H9 (cell line): ENCODE measurements at places on chromosomes 5 and 9. TPM values are rescaled to one million over a fixed set of nuclear protein-coding genes. Genes with fewer than 3 reads are reported as not detected.

GRCh38 chr9:70403166-70403565 lies 11.3 kb downstream of the KLF9 start:
- H3K27ac ChIP-seq, result no peak overlapping the region
- no peaks in the 10 kb centered on the region for H3K36me3 ChIP-seq
- H3K4me3 ChIP-seq, result no peak overlapping the region
- no peaks in the 10 kb centered on the region for H3K27me3 ChIP-seq
- no peak for DNase-seq

- no peak overlapping the region for H3K27ac ChIP-seq
- H3K36me3 ChIP-seq, result no peaks in the 10 kb centered on the region
- DNase-seq, result no peak
- peaks cover 14% of the 10 kb centered on the region; the same call in 1 of the 2 replicates for H3K4me1 ChIP-seq
Measured at GRCh38 chr5:153630546-153630945, 140.1 kb downstream of the GRIA1 start.

Gene VPS13A
- total RNA-seq, result 34.0 and 35.2 TPM in 2 replicates

GRCh38 chr9:96581786-96582185 lies 37.9 kb downstream of the CDC14B start:
- H3K4me3 ChIP-seq, result no peak overlapping the region
- no peaks in the 10 kb centered on the region for H3K27me3 ChIP-seq
- H3K27ac ChIP-seq, result no peak overlapping the region
- DNase-seq, result no peak
- no peaks in the 10 kb centered on the region for H3K36me3 ChIP-seq

- no peaks in the 10 kb centered on the region for H3K36me3 ChIP-seq
- H3K27me3 ChIP-seq, result no peaks in the 10 kb centered on the region
- peaks cover 4% of the 10 kb centered on the region; the same call in 1 of the 2 replicates for H3K4me1 ChIP-seq
- DNase-seq, result no peak
- no peak overlapping the region for H3K27ac ChIP-seq
Measured at GRCh38 chr5:160651692-160652645, 200.0 kb downstream of the ATP10B start.

DNA sequence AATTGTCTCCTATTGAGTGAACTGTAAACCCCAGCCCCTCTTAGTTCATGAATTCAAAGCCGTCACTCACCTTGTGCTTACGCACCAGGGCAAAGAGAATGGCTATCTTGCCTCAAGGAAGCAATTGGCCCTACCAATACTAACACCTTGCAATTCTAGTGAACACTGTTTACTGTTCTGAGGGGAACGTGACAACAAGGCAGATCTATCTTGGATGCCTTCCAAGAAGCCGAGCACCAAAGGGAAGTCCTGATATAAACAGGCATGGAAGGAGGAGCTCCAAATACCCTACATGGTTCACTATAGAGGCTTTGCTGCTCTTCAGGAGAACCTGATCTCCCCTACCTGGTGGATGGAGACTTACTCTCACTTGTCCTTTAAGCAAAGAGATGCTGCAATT lies 1.7 kb upstream of the PLPPR1 start:
- no peaks in the 10 kb centered on the region for H3K36me3 ChIP-seq
- H3K27me3 ChIP-seq, result peaks cover 23% of the 10 kb centered on the region
- H3K4me3 ChIP-seq, result no peak overlapping the region
- DNase-seq, result no peak
- no peak overlapping the region for H3K27ac ChIP-seq

- no peak for DNase-seq
- no peak overlapping the region for H3K27ac ChIP-seq
- peaks cover 12% of the 10 kb centered on the region; the same call in 1 of the 2 replicates for H3K4me1 ChIP-seq
- no peaks in the 10 kb centered on the region for H3K36me3 ChIP-seq
- no peak overlapping the region for H3K4me3 ChIP-seq
- no peaks in the 10 kb centered on the region for H3K27me3 ChIP-seq
Measured at GRCh38 chr5:133363807-133364587, 248.3 kb downstream of the FSTL4 start.

Gene ZNF608
- 63.7 and 67.0 TPM in 2 replicates for total RNA-seq

Gene FCN2
- total RNA-seq, result not detected in 2 replicates

DNA sequence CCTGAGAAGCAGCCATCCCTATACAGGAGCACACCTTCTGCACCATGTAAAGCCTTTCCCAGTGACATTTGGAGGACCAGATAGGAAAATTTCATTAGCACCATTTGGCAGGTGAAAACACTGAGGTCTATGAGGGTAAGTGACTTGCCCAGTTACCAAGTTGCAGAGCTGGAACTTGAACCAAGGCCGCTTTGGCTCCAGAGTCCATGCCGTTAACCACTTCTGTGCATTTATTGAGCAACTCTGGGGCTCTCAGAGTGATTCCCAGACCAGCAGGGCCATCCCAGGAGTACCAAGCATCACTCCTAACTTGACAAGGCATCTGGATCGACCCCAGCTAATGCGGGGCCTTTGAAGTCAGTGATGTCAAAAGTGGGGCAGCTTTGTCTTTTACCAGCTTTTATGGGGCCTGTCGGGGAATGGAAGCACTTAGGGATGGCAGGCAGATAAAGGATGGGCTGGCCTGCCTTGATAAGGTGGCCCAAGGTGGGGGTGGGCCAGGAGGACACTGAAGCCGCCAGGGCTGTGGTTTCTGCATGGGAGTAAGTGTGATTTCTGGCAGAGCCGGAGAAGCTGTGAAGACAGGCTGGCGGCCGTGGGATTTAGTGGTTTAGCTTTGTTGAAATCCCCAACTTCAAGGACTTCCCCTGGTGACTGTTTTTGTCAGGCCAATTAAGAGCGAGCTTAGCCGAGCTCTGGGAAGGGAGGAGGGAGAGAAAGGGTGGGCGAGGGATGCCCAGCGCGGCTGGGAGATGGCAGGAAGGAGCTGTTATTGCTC lies 127.3 kb downstream of the MACROH2A1 start:
- H3K27me3 ChIP-seq, result no peaks in the 10 kb centered on the region
- no peaks in the 10 kb centered on the region for H3K4me1 ChIP-seq
- H3K27ac ChIP-seq, result no peak overlapping the region
- no peak overlapping the region for H3K4me3 ChIP-seq

Gene ALDH7A1
- total RNA-seq, result 142 and 148 TPM in 2 replicates

- H3K27me3 ChIP-seq, result no peaks in the 10 kb centered on the region
- 0 out of 2 replicates have a peak, but pooled peaks cover 2% of the 10 kb centered on the region for H3K4me1 ChIP-seq
- DNase-seq, result no peak
- no peaks in the 10 kb centered on the region for H3K36me3 ChIP-seq
- H3K27ac ChIP-seq, result no peak overlapping the region
Measured at GRCh38 chr5:137336161-137336560, 163.0 kb downstream of the SPOCK1 start.
